ENCODE measurements at places on chromosomes 2 and 18.

GRCh38 chr2:31430439-31431165, 16.1 kb upstream of the XDH start:
- DNase-seq, result no peak

DNA sequence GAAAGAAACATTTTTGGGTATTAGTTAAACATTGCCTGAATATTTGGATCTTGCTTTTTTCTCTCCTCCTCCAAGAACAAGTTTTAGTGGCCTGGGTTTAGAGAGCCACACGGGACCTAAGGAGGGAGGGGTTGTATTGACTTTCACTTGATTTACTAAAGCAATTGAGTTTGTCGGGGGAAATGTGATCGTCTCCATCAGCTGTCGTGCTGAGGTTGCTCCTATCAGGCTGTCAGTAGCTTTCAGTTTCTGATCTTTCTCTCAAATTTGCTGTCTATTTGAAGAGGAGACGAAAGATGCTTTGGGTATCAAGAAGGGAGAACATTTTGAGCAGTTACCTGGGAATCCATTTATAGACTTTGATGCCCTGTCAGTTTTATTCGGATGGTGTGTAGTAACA, 106.0 kb downstream of the SETBP1 start:
- DNase-seq, result no peak

- no peak for DNase-seq
These were observed 34.5 kb upstream of the STPG4 start for GRCh38 chr2:47189635-47190034.

GRCh38 chr18:12064086-12064763, 29.4 kb upstream of the ANKRD62 start:
- DNase-seq, result no peak

- peak; percentile 88 for DNase-seq
These were observed 42.1 kb upstream of the TAF1B start for GRCh38 chr2:9800975-9801726.

DNA sequence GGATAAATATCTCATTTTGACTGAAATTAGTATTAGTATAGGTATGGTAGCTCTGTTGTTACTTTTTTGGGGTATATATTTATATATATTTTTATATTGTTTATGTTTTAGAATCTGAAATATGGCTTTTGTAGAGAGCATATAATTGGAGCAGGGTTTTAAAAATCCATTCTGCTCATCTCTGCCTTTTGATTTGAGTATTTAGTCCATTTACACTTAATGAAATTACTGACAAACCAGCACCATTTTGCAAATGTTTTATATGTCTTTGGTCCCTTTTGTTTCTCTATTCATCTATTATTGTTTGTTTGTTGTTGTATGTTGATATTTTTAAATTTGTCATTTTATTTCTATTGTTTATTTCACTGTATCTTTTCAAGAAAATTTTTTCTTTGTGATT, 30.7 kb downstream of the PTPN4 start:
- DNase-seq, result no peak

- no peak for DNase-seq
These were observed 108.1 kb downstream of the RBM43 start for GRCh38 chr2:151153601-151154000.

DNA sequence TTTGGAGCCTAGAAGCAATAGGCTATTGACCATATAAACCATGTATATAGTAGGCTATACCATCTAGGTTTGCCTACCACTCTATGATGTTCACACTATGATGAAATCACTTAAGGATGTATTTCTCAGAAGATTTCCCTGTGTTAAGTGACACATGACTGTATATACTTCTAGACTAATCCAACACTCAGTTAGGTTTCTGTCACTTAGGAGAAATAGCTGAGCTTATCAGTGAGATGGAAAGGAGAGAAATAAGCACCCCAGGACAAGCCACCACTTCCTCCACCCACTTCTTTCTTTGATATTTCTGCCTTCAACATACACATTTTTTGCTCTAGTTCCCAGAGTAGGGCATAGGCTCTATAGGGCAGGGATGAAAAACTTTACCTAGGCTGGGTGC, 7.8 kb downstream of the PECR start:
- DNase-seq, result no peak

GRCh38 chr2:191831410-191831994, 15.4 kb downstream of the CAVIN2 start:
- no peak for DNase-seq

DNA sequence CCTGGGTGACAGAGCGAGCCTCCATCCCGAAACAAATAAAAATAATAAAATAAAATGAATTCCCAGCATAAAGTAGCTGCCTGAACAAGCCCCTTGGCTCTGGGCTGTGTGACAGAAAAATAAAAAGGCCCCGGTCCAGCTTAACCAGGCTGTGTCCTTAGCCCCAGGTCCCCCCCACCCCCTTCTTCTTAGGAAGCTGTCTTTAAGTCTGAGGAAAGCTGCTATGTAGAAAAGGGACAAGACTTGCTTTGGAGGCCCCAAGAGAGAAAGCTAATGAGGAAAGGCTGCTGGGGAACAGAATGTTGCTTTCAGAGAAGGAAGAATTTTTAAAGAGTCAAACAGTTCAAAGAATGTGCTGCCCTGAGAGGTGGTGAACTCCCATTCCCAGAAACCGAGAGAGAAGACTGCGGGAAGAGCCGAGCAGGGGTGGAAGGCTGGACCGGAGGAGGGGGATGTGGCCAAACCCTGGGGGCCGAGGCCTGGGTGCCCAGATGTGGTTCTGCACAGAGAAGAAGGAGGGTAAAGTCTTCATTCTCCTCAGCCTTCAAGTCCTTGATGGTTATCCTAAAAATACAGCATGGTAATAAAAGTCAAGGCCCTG, 61.9 kb downstream of the CENPO start:
- no peak for DNase-seq

DNA sequence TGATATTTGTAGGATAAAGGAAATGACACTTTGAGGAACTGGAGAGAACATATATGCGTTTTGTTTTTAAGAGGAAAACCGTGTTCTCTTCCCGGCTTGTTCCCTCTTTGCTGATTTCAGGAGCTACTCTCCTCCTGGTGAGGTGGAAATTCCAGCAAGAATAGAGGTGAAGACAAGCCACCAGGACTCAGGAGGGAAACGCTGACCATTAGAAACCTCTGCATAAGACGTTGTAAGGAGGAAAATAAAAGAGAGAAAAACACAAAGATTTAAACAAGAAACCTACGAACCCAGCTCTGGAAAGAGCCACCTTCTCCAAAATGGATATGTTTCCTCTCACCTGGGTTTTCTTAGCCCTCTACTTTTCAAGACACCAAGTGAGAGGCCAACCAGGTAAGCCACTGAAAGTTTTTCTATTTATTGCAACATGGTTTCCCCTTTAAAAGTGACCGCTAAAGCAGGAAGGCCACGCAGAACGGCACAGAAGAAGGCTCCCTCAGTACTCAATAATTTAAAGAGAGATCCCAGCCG, 735 bp downstream of the NRP2 start:
- DNase-seq, result no peak

DNA sequence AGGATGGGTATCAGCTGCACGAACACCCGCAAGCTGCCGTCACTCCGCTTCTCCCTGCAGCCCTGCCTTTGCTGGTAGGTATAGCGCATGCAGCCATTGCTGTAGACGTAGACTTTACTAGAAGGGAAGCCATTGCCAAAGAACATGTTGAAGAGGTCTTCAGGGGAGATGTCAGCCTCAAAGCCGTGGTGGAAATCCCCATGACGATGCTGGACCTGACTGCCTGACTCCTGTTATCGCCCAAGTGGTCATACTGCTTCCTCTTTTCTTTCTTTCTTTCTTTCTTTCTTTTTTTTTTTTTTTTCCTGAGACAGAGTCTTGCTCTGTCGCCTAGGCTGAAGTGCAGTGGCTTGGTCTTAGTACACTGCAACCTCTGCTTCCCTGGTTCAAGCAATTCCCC, 68.7 kb upstream of the SPRED2 start:
- no peak for DNase-seq

DNA sequence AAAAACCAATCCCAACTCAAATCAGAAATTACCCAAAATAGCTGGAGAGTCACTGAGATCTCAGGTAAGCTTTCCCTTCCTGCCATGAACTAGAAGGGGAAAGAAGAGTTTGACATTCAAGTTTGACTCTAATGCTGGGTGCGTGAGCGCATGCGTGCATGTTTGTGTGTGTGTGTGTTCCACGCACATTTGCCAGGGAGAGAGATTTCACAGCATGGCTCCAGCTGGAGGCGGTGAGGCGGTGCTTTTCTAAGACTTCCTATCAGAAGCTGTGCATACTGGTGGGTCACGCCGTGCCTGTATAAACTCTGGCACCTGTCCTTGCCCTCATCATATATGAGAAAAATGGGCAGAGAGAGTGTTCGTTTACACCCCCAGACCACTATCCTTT, 116.2 kb downstream of the MSH2 start:
- no peak for DNase-seq

DNA sequence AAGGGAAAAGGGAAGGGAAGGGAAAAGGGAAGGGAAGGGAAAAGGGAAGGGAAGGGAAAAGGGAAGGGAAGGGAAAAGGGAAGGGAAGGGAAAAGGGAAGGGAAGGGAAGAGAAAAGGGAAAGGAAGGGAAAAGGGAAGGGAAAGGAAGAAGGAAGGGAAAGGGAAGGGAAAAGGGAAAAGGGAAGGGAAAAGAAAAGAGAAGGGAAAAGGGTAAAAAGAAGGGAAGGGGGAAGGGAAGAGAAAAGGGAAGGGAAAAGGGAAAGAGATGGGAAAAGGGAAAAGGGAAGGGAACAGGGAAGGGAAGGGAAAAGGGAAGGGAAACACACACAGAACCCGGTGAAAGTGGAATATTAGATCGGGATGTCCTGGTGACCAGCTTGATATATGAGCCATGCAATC, 40.8 kb downstream of the EIPR1 start:
- no peak for DNase-seq

- DNase-seq, result no peak
These were observed 367.7 kb upstream of the NETO1 start for GRCh38 chr18:73235491-73235890.

- DNase-seq, result no peak
These were observed 6.7 kb upstream of the RBM45 start for GRCh38 chr2:178105566-178105965.

DNA sequence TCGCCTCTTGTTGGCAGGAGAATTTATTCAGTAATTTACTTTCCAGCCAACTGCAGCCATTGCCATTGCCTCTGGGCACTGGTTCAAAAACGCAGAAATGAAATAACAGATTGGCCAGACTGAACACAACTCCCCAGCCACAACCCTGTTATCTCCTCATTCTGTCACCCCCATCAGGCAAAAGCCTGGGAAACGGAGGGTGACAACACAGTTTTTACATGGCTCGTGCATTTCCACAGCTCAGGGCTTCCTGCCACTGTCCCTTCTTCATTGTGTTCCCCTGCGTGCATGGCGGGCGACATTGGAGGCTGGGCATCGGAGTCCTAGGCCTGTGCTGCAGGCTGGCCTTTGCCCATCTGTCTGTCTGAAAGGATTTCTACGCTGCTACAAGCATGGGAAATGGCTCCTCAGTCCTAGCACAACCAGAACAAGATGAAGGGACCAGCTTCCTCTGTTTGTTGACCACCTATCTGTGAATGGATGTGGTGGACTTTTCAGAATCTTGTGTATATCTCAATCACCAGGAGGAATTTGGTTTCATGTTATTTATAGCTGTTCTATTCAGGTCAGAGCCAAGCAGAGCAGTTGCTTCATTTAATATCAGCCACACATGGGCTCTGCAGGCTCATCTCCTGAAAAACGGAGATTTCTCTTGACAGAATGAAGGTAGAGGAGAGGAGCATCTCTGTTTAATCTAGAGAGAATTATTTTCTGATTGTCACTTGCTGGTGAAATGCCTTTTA, 107.0 kb downstream of the MGAT5 start:
- DNase-seq, result no peak

DNA sequence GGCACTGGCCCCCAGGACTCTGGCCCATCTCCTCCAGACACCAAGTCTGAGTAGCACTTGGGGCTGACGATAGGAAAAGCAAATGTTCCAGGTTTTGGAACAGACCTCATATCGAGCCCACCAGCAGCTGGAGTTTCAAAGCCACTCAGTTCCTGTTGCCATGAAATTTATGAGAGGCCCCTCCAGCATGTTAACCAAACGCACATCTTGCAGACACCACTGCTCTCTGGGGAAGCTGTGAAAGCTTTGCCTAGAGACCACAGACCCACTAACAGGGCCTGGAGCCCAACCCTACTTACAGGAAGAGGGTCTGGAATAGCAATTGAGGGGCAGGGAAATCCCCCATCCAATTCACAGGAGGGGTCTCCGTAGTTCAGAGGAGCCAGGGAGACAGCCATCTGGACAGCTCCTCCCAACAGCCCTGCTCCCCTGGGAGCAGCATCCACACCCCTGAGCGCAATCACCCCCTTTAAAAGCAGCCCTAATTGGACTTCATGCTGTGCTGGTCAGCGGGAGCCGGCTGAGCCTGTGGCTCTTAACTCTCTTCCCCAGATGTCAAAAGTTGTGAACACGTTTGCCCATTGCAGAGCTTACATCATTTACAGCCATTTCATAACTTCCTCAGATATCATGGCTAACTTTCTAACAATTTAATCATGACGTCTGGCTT, 81.3 kb downstream of the TGFA start:
- peak; percentile 55 for DNase-seq

- DNase-seq, result no peak
These were observed 345.1 kb downstream of the DYSF start for GRCh38 chr2:71798266-71799012.

- DNase-seq, result no peak
These were observed 34.9 kb downstream of the SULT1C2 start for GRCh38 chr2:108323619-108324018.

GRCh38 chr2:54318821-54319220, 62.8 kb upstream of the TSPYL6 start:
- DNase-seq, result no peak

DNA sequence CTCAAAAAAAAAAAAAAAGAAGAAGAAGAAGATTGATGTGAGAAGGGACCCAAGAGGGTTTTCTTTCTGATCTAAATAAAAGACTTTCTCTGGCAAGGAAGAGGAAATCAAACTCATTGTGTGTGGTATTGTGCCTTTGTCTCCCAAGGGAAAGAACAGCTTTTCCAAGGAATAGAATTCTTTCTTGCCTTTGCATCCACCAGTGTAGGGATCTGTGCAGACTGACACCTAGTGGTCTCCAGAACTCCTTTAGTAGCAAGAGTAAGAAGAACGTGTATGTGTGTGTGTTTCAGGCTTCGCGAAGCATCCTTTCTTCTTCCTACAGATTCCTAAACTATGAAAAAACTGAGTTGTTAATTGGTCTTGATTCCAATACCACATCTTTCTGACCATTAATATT, 33.5 kb upstream of the CRIM1 start:
- DNase-seq, result no peak

- DNase-seq, result no peak
These were observed 52.0 kb downstream of the FTCDNL1 start for GRCh38 chr2:199798831-199799580.

DNA sequence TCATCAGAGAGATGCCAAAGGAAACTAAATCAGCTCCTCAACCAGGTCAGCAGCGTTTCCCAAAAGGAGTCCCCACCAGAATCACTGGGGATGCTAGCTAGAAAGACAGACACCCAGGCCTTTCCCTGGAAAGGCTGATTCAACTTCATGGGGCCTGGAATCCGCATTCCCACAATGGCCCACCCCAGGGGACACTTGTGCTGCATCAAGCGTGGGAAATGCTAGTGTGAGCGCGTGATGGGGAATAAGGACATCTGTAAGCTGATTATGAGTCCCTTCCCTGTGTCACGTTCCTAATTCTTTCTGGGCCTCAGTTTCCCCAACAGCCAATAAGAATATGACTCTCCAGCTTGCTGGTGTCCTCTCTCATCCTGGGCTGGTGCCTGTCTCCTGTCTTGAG, 2.2 kb upstream of the WNT10A start:
- DNase-seq, result no peak

GRCh38 chr18:79797518-79798345, at the start of gene KCNG2:
KCNG2 (plus strand) TSS chr18:79797938; CDS start chr18:79863668, 65,730 bp downstream.
- DNase-seq, result no peak

Measured in lower lobe of right lung (tissue), 2 donors.